HS-5 (cell line): ENCODE measurements at places on chromosomes 6 and 20.

DNA sequence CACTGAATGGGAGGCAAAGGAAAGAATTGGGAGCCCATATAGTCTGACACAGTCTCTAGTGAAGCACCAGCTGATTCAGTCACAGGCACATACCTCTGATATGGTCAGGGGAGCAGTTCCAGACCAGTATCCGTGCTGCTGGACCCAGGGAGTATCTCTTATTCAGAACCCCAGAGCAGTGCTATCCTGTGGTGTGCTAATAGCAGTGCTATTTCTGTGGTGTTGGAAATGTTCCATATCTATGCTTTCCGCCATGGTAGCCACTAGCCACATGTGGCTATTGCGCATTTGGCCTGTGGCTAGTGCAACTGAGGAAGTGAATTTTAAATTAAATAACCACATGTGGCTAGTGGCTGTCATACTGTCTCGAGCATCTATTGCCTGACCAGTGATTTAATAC is 11.0 kb downstream of the SCUBE3 start:
- DNase-seq: no peak

GRCh38 chr20:57559289-57559634 is 1.6 kb upstream of the PCK1 start:
- DNase-seq: no peak

DNA sequence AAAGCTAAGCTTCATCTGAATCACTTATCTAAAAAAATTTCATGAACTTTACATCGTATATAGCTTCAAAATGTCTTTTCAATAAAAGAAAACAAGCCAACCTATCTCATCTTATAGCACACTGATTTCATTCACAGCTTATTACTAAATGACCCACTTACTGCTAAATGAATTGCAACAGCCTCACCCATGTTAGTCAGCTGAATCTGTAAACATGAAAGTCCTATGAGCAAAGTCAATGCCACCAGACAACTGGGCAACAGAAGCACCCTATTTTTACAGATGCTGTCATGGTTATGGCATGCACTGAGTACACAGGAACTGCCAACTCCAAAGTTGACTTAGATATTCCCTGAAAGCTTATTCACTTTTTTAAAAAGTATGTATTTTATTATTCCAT is 41.2 kb upstream of the DST start:
- peak; percentile 87 for DNase-seq

DNA sequence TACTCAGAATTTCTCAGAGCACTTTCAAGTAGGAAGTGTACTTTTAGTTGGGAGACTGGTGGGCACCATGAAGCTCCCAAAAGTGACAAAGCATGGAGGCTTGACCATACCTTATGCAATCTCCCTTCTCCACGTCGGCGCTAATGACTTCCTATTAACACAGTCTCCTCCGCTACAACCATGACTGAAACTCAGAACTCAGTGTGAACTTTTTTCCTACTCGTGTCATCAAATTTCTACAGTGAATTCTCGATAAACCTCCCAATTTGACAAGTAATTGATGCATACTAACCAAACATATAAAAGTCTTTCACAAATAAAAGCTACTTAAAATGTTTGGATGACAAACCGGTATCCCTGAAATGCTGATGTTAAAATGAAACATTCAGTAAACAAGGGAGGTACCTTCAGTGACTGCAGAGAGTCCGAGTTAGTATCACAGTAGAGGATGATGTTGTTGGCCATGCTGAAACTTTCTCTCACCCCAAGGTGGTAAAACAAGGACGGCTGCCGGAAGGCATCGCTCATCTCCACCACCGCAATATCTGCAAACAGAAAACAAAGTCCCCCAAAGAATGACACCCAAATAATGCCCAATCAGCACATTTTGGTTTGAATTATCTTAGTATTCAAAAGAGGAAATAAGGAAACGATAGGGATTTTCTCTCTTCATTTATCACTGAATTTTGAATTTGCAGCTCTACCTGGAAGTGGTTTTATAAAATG is 72.1 kb downstream of the MAP3K5 start:
- no peak for DNase-seq
